Stimulated activated CD8-positive, alpha-beta memory T cell treated with anti-CD3 and anti-CD28 coated beads, Interleukin-15, amount 100 ng/mL, for 48 hours (primary cell): ENCODE measurements at places on chromosomes 3 and 15.

DNA sequence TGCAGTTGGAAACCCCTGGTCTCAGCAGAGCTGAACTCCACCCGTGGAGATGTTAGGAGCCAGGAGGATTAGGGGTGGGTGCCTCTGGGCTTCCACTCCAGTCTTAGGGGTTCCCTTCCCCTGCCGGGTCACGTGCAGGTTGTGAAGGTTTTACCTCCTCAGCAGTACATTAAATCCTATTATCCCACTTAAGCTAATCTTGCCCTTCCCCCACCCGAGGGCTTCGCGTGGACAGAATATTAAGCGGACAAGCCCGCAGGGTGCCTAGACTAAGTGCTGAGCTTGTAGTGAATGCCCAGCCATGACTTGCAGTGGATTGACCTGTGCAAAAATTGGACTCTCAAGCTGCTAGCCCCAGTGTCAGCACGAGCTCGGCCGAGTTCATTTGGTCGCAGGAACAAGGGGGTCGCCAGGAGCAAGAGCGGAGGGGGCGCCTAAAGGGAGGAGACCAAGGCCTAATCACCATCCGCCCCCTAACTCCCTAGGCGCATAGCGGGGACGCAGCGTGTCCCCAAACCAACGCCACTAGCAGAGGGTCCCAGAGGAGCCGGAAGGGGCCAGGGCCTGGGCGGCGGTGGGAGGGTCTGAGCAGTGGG lies 498 bp upstream of the SEMA4B start:
- no peak for DNase-seq

DNA sequence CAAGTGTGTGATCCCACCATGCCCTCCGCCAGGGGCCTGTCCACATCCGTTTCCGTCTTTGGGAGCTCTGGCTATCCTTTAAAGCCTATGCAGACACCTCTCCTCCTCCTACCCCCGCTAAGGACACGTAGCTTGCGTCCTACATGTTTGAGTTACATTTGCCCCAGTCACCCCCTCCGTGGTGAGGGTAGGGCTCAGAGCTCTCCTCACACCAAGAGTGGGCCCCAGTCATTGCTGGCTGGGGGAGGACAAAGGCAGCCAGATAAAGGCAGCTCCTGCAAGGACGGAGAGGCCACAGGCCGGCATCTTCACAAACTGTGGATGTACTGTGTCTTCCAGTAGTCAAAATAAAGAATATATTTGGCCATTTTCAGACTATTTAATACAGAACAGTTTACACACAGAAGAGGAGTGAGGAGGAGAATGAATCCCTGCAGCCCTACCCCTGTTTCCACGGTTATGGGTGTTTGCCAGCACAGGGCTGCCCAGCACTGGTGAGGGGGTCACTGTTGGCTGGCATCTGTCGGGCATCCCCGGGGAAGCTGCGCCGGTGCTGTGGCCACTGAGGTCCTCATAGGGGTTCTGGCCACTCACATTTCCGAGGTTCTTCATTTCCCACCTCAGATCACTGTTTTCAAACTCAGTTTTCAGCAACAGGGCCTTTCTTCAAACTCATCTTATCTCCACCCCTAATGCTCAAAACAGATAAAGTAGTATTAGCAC lies 118.7 kb downstream of the CHRNA7 start:
- DNase-seq = no peak

- no peak for DNase-seq
Observed at GRCh38 chr3:112546216-112546759, 15.5 kb downstream of the ATG3 start.

GRCh38 chr3:179603831-179604230 lies 607 bp downstream of the MRPL47 start:
- no peak for DNase-seq

GRCh38 chr3:42516443-42516842 lies 14.0 kb downstream of the VIPR1 start:
- DNase-seq = no peak

DNA sequence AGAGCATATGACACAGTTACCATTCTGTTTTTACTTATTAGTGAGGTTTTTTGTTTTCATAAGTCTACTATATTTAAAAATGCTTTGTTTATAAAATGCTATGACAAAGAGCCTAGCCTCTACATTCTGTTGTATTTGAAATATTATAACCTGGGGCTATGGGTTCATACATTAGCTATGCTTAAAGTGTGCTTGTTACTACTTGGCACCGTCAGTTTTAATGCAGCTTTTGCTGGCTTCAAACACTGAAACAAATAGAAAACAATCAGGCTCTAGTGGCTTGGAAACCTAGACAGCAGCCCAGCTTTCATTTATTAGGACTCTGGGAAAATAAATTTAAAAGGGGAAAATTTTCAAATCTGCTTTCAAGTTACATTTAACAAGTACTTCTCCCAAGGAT lies 635.9 kb downstream of the CADM2 start:
- DNase-seq = no peak

DNA sequence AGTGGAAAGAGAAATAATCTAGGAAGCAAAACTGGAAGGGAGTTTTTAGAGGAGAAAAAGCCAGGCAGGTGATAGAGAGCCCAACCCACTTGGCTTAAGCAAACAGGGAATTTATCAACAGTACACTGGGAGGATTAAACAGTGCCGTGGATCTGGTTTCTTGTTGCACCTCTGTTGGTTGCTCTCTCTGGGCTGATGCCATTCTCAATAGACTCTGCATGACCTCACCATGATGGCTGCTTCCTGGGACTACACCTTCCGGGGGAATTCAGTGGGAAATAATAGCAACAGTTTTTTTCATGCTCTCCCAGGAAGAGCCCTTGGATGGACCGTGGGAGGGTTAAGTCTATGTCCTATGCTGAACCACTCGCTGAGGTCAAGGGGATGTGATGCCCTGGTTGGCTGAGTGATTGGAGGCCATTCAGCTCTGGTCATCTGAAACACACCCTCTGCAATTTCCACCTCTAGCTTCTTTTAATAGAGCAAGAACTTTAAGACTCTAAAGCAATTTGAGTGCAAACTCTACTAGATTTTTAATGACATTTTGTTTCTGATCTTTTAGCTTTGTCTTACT lies 74.2 kb downstream of the EPHB1 start:
- DNase-seq = no peak

DNA sequence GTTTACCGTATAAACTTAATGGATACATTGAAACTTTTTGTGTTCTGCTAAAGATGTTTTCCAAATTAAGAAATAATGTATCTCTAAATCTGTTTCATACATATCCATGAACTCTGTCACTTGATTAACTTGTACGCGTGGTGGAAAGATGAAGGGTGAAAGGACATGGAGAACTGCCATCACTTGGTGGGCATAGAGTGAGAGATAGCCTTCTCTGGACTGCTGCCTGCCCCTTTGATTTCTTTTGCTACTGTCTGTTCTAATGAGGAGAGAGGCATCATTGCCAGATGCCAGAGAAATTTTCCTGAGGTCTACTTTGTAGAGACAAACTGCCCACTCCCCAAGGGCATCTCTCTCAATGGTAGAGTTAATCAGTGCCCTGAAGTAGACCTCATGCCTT lies 120.5 kb downstream of the SLMAP start:
- DNase-seq = no peak

DNA sequence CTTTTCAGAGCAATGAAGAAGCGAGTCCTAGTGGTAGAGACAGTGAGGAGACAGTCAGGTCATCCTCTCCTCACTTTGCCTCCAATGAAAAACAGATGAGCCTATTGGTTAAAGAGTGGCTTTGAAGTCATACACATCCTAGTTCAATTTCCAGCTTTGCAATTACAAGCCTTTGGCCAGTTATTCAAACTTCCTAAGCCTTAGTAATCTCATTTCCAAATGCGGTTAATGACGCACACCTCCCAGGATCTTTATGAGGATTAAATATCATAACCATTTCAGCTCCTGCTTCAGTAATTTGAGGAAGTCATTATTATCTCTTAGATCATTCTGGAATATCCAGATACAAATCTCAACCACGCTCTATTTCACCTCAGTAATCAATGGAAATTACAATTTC lies 10.0 kb upstream of the ST6GAL1 start:
- no peak for DNase-seq

DNA sequence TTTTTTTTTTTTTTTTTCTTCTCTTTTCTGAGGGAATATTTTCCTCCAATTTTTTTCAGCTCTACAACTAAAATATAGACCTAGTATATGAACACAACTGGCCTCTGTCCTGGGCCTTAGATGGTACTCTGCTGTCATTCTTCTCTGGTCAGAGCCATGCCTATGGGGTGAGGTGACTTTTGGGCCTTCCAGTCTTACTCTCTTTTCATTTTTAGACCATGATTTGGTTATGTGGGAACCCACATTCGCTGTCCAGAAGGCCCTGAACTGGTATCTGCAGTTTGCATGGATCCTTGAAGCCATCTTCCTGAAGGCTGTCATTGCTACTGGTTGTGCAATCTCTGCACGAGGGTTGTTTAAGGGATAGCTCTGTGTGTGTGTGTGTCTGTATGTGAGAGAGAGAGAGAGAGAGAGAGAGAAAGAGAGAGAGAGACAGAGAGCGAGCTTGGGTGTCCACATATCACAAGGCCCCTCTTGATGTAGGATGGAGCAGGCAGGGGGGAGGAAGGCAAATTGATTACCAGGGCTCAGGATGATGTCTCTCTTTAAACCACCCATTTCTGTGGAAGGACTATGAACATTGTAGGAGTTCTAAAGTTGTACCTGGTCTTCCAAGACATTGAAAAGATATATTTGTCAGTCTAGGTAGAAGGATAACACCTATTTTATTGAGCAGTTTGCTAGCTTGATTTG lies 6.9 kb downstream of the TGFBR2 start:
- DNase-seq = no peak

DNA sequence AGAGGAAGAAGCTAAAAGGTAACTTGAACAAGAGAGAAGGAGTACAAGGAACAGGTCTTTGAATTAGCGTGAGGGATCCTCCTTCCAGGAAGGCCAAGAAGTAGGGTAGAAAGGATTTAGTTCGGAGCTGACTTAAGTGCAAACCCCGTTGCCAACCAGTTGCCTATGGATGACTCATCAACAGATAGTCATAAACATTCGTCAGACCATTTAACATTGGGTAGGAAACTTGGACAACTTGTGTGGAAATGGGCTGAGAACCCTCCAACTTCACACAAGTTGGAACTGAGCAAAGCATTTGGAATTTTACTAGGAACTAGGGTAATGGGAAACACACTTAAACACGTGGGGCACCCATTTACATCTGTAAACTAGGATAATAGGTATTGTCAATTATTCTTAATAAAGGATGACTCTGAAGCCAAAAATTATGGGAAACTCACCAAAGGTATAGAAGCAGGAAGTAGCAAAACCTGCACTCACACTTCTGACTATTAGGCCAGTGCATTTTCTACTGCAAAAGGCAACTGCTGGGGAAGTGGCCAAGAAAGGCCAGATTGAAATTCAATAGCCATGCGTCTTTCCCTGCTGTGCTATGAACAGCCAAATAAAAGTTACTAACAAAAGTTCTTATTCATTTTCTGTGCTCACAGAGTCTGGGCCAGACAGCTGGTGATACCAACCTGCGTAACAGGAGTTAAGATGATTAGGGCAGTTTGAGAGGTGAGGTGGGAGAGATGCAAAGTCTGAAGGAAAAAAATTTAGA lies 174.5 kb upstream of the TMC3 start:
- no peak for DNase-seq

DNA sequence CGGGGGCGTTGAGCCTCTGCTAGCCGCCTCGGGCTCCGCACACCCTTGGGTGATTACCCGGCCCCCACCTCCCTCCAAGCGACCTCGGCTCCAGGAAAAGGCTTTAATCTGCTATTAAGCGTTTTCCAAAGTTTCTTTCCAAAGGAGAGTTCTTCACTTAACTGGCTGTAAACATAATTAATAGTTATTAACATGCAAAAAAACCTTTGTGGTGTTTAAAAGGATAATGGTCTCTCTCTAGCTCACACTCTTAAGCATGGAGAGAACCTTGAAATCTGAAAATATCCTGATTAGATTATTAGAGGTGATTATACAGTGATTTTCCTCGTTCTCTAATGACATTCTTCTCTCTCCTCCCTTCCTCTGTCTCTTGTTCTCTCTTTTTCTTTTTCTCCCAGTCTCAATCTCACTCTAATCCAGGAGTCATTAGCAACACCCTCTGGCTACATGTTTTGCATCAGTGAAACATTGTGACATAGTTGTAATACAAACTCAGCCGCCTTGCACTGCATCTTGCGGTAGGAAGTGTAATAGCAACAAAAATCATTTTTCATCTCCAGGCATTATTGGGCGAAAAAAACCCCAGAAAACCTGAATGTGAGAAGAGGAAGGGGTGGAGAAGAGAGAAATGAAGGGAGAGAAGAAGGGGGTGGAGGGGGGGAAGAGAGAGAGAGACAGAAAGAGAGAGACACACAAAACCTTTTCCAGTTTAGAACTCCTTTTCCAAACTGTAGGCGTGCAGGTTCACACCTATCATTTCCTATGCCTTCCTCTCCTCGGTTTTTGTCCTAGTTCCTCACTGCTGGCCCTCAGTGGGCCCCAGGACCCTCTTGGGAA lies 24.4 kb downstream of the NR2F2 start:
- DNase-seq = no peak

GRCh38 chr15:78103406-78104118 lies 11.2 kb downstream of the SH2D7 start:
- DNase-seq = peak; percentile 54

DNA sequence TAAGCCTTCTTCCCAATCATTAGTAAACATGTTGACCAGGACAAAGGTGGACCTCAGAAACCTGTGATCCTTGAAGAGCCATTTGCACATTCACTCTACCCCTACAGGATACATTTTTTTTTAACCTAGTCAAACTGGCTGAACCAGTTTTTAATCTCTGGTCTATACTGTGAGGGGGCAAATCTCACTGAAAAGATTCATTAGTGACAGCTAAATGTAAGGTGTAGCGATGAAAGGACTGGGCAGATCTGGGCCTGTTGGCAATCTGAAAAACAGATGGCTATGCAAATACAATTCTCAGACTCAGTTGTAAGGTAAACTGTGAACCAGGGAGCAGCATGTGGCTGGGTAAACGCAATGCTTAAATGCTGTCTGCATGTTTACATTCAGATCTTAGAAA lies 75.6 kb upstream of the SNTN start:
- no peak for DNase-seq

DNA sequence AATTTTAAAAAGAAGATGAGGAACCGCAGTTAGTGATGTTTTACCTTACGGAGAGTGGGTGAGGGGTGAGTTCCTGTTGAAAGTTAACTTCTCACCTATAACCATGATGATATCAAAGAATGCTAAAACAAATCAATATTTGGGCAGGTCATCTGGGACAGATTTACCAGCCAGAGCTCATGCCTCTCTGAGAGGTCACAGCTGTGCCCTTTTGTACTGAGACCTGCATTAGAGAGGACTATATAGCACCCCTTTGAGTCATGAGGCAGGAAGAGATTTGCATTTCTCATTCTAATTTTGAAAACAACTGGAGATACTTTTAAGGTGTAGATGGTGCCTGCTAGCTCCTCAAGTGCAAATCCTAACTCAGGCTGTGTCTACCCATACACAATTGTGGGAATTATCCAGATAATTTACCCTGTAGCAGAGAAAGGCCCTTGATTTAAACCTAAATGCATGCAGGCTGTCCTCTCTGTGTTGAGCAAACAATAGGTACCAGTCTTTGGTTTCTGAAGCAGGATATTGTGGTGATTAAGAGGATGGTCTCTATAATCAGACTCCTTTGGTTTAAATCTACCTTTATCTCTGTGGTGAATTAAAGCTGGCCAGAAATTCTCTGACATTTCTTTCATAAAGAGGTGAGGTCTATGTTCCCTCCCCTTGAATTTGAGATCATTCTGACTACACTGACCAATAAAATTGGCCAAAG lies 5.8 kb upstream of the TM4SF4 start:
- DNase-seq = no peak
